ENCODE measurements at places on chromosomes 6 and 20.

GRCh38 chr20:48656661-48657211 lies 171.1 kb downstream of the PREX1 start:
- peak; percentile 91 for DNase-seq

GRCh38 chr6:136811272-136811671 lies 11.1 kb upstream of the PEX7 start:
- DNase-seq: no peak

DNA sequence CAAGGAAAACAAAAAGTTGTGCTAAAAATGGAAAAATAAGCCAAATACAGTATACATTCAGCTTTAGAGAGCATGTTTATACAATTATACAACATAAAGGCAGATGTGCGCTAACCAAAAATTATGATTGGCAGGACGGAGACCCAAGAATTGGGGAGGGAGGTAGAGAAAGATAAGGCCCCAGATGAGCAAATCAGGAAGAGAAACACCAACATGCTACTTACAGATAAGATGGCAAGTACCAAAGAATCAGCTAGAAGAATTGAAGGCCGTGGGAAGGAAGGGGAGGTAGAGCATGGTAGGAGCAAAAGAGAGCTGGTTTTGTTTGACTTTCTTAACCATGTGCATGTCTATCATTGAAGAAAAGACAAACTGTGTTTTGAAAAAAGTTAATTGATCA lies 45.4 kb downstream of the PRND start:
- DNase-seq: no peak

DNA sequence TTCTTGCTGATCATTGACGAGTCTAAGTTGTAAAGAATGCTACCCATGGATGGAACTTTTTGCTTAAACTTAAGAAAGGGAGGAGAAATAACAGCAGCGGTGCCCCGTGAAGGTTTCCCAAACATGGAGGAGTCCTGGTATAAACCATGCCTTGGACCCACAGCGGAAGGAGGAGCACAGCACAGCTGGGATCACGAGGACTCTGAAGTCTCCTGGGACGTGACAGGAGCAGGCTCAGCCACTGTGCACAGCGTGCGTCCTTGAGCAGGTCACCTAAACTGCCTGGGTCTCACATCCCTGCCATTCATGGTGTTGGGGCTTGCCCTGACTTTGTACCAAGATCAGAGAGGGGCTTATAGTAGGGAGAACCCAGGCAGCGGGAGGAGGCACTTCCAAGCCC lies 56.1 kb upstream of the UNC93A start:
- no peak for DNase-seq

DNA sequence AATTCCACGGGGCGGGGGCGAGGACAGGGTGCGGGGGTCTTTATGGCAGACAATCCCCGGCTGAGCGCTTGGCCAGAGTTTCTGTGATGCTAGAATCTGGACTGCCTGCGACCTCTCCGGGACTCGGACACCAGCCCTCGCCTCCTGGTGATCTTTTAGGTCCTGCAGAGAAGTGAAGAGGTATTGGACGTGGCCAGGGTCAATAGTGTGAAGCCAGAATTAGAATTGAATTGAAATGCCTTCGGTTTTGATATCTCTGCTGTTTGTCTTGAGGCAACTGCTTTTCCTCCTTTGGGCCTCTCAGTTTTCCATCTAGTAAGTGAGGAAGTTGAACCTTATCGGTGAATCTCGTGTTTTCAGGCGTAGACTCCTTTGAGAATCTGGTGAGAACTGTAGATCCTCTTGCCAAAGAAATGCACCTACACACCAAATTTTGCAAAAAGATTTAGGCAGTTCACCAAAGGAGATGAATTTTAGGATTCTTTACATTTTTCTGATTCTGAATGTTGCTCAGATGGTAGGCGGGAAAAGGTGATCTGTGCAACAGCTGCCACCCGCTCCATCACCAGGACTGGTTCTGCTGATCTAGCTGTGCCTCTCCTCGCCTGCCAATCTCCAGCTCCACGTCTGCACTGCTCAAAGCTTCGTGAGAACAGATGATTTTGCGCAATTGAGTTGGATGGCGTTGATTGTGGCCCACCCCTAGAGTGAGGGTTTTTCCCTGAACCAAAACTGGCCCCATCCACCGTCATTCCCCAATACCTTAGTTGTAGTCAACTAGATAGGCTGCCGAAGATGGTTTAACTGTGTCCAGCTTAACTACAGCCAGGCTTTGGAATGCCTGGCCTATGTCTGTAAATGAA lies 837 bp upstream of the OSER1 start:
- DNase-seq: peak; percentile 9

DNA sequence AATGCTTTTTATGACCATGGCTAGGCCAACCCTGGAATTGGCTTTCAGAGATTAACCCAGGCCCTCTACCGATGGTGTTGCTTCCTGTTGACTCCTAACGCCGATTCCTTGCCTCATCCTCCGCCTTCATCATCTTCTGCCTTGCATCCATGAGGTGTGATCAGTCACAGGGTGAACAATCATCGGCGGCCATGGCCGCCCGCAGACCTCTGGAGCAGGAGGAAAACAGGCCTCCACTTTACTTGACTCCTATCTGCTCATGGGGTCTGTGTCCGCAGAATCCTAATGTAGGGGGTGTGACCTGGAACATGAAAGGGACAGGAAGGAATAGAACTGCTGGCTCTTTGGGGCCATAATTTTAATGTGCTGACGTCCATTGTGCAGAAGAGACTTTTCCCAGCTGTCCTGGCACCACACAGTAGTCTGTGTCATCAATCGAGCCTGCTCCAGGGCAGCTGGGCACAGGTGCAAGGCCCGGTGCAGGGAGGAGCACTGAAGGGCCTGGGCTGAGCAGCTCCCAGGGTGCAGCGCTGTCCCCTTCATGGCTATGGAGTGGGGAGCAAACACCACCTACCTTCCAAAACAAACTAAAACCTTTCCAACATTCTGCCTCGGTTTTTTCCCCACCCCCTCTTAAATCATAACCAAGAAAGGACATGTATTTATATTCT lies 8.0 kb downstream of the SLC22A3 start:
- DNase-seq: no peak

DNA sequence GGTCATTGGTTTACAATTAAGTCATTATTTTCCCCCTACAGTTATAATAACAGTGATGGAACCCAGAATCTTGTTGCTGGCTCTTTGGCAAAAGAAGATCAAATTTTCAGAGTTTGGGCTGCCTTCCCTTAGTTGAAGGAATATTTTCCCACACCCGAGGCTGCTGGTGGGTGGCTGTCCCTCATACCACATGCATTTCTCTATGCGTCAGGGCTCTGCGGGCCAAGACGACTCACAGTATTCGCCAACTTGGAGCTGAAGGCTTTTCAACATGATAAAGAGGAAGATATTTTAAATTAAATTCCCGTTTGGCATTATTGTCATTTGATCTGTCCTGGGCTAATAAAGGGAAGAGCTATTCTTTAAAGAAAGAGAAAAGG lies 102.2 kb upstream of the SASH1 start:
- DNase-seq: no peak

DNA sequence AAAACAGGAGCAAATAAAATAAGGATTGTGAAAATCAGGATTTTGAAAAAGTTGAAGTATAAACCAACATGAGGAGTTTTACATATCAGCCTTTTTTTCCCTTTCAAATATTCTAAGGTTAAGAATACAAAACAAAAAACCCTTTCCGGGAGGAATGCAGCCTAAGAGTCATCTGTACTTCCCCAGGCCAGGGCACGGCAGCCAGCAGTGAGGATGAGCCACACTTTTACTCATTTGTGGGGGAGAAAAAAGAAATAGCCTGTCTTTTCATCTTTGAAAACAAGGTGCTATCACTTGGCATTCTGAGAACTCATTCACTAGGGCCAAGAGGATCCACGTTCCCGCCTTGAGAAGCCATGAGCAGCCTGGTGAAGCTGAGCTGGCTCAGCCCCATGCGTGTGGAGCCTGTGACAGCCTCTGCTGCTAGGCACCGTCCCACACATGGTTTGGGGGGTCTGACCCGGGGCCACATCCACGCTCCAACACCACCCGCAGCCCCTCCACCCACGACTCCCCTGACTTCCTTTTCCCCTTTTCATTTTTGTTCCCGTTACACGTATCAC lies 11.2 kb downstream of the SLC22A1 start:
- DNase-seq: no peak

DNA sequence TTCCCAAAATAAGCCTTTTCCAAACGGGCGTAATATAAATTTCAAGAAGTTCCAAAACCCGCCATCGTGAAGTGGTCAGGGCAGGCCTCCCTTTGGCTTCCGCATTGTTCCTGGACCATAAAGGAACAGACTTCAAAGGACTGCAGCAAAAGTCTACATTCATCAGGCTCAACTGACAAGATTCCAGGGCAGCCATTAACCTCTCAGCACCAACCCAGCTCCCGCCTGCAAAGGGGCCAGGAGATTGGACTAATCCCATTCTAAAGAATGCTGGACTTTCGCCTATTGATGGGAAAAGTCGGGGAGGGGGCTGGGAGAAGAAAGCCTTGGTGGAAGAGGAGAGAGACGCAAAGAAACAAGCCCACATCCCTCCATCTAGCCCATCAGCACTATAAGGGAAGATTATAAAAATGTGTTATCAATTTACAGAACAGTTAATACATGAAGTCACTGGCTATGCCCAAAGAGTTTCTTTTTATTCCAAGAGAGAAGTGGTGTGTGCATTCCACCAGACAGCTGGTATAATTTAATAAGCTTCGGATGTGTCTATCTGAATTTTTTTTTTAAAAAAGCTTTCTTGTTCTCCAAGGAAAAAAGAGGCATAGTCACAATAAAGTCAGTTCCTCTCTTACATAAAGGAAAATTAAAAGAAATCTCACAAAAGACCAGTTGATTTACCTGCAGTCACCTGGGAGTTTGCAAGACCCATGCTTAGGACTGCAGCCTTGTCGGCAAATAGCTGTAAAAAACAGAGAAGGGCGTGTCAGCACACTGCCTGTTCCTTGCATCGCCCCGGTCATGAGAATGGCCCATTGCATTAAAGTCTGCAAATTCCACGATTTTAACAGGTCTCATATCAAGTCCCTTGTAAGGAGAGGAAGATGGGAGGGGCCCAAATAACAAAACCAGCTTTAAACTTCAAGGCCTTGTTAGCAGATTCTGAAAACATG lies 17.8 kb downstream of the JAG1 start:
- DNase-seq: no peak

GRCh38 chr6:144969602-144970272 lies 684.6 kb downstream of the UTRN start:
- DNase-seq: no peak

DNA sequence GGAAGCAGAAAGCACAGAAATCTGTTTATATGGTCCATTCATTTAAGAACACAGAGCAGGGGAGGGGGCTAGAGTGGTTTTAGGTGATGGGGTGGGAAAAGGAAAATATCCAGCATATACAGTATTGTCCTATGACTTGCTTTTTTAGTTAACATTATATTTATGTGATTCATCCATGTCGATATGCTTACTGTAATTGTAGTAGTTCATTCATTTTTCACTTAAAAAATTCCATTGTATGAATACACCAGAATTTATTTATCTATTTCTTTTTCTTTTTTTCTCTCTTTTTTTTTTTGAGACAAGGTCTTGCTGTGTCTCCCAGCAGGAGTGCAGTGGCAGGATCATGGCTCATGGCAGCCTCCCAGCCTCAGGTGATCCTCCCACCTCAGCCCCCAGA lies 9.6 kb upstream of the PRIM2 start:
- DNase-seq: no peak

DNA sequence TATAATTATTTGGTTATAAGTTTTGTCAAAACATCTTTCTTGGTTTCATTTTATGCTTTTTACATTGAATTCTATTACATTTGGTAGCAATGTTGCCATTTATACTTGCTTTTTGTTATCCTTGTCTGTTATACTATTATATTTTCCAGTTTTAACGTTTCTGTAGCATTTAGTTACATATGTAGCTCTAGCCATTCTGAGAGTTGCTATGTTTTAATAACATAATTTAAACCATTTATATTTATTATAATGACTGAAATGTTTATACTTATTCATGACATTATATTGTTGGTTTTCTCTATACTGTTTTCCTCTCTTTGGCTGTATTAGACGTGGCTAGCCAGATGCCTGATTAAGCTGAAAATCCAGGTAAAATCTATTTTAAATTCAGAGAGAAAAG lies 252.0 kb upstream of the FLRT3 start:
- no peak for DNase-seq

- DNase-seq: no peak
These were observed 187.3 kb upstream of the TENT5A start for GRCh38 chr6:81939766-81940165.

- no peak for DNase-seq
These were observed 43.2 kb upstream of the NT5E start for GRCh38 chr6:85406641-85407075.

GRCh38 chr6:132648356-132648755 lies 10.6 kb downstream of the TAAR1 start:
- DNase-seq: no peak

DNA sequence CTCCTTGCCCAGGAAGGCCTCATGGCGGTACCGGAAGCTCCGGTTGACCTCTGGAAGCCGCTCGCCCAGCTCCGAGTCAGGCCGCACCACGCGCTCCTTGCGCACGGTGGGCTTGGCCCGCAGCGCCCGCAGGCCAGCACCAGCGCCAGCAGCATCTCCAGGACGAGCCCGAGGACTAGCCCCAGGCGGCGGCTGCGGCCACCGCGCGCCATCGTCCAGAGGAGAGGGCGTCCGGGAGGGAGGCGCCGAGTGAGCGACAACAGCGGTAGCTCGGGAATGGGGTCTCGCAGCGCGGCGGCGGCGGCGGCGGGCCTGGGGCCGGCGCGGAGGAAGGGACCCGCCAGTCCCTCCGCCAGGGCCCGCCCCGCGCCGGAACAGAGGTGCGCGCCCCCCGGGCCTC lies 27.6 kb upstream of the CGA start:
- no peak for DNase-seq

GRCh38 chr6:12354499-12354898 lies 64.3 kb downstream of the EDN1 start:
- no peak for DNase-seq

DNA sequence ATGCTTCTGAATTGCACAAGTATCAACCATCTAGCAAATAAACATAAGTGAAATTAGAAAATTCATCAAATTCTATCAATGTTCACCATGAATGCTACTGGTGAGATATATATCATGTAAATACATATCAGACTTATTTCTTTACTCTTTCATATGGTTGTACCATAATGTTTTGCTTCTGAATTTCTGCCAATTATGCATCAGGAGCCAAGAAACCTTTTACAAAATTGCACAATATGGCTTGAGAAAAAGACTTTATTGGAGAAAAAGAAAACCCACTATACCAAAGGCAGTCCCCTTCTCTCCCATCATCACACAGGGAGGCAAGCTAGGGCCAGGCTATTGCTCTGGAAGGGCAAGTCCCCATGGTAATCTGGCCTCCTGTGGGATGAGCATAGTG lies 402.6 kb downstream of the C6orf118 start:
- DNase-seq: no peak

DNA sequence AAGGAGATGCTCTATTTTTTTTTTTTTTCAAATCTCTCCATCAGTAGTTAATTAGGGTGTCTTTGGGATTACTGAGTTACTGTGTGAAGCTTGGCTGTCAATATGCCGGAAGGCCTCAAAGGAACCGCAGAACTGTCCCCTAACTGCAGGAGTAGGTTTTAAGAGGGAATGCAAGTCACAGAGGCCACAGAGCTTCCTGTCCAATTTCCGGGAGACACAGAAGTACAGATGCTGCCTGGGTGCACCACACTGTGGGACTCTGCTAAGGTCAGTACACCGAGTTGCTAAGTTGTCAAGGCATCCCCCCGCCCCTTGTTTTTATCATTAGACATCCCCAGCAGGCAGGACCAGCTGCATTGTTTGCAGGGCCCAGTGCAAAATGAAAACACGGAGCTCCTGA lies 120.2 kb upstream of the RAB32 start:
- no peak for DNase-seq
